Hair follicle dermal papilla cell (primary cell): ENCODE measurements at places on chromosomes 3 and 15. TPM values are rescaled to one million over a fixed set of nuclear protein-coding genes. Genes with fewer than 3 reads are reported as not detected.

The CRYGS gene
- total RNA-seq = 0.65 and 0.85 TPM in 2 replicates

The SI gene
- not detected in 2 replicates for total RNA-seq

The GOLGA8K gene
- 0.32 TPM in 1 of 2 replicates, not detected in the other for total RNA-seq

The PLIN1 gene
- 0.16 TPM in 1 of 2 replicates, not detected in the other for total RNA-seq

The KNG1 gene
- total RNA-seq = not detected in 2 replicates

The CORO2B gene
- total RNA-seq = 4.2 and 6.7 TPM in 2 replicates

The CGNL1 gene
- 0.49 and 0.65 TPM in 2 replicates for total RNA-seq
